Trophoblast cell (in vitro differentiated cells and primary cell): ENCODE measurements at places on chromosomes 12 and 14.

DNA sequence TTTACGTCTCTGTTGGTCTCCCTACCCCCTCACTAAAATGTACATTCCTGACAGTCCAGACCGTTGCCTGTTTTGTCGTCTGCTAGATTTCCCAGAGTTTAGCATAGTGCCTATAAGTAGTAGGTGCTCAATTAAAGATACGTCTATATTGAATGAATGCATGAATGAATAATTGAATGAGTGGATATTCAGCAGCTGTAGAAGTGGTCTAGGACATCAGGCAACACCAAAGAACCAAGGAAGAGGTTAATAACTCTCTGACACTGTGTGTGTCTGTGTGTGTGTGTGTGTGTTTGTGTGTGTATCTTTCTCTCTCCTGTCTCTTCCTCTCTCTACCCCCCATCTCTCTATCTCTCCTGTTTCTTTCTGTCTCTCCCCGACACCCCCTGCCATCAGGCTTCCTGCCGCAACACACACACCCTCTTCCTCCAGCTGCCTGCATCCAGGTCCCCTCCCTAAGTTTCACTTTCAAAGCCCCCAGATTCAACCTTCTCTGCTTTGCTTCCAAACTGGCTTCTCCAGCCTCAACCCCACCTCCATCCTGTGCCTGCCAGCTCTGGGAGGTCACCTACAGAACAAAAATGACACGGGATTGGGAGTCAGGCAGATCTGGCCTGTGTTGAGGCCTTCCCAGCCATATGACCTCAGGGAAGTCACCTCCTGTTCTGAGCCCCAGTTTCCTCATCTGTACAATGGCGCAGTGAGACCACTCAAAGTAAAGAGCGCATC is 119.9 kb upstream of the NCOR2 start:
- DNase-seq, result no peak

GRCh38 chr12:108315486-108316105 is 23.5 kb downstream of the CMKLR1 start:
- no peak for DNase-seq

GRCh38 chr12:74049348-74049747 is 488.3 kb upstream of the ATXN7L3B start:
- DNase-seq, result no peak

- DNase-seq, result no peak
These were observed 199.1 kb downstream of the GLT1D1 start for GRCh38 chr12:129052373-129052772.
